ENCODE measurements at places on chromosomes 13 and 19.

DNA sequence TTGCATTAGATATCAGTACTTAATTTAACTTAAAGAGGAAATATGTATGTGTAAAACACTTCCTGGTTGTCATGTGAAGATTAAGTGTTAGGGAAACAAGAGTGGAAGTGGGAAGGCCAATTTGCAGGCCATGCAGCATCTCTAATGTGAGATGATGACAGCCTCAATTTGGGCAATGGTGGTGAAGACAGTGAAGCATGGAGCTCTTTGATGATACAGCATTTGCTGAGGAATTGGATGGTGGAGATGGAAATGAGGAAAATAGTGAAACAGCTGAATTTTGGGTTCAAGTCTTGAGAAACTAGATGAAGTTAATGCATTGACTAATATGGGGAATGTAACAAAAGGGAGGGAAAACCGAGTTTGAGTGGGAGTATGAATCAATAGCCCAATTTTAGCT, 231.7 kb upstream of the MIR17HG start:
- no peak for DNase-seq

GRCh38 chr13:25739376-25739775, 312.4 kb downstream of the SHISA2 start:
- no peak for DNase-seq

DNA sequence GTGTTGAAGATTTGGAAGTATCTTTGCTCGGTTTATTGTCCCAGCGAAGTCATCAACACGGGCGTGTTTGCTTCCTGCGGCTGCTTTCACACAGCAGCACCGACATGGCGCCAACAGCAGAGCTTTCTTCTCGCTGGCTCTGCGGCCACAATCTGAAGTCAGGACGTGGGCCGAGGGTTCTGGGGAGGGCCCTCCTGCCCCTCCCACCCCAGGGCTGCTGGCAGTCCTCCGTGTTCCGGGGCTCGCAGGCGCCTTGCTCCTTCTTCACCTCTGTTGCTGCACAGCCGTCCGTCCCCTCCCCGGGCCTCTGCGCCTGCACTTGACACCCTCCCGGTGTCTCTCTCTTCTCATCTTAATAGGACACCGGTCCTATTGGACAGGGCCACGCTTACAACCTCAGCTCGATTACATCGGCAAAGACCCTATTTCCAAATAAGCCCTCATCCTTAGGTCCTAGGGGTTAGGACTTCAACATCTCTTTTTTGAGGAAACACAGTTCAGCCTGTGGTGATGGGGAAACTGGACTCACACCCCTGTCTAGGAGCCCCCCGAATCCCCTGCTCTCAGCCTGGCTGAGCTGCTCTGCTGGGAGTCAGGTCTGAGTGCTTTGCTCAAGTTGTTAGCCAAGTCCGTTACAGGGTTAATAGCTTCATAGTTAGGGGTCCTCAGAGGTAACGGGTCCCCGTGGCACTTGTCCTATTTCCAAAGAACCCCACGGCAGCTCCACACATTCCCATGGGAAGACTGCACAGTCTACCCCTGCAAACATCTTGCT, 2.7 kb upstream of the TEX29 start:
- DNase-seq, result no peak

DNA sequence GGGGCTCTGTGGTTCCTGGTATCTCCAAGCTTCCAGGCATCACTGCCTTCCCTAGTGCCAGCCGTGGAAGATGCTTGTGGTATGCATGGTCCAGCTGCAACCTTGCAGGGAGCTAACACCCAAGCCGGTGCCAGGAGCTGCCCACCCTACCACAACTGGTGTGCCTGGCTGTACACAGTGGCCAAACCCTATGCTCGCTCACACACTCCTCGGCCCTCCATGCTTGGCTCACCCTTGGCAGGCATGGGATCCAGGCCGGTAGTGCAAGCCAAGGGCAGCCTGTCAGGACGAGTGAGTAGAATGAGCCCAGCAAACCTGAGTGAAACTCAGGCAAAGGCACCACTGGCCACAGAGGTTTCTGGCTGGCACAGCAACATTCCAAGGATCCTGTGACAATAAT, 1676.0 kb downstream of the SLITRK1 start:
- DNase-seq, result no peak

DNA sequence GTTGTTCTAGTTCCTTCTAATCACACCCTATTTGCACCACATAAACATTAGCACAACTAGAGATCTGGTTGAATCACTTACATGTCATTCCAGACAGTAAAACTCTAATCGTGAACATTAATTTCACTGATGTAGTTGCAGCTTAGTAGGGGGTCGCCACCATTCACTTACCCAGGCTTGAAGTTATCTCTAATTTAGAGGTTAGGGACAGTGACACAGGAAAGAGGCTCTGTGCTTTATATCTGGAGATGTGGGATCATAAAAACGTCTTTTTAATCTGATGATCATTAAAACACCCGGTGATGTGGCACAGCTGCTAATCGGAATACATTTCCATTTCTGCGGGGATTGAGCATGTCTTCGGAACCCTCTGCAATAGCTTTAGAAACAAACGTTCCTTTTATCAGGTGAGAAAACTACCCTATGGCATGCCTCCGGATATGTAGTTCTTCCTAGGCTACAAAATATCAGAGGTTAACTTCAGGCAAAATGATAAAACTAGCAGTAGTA, 523.0 kb downstream of the MYO16 start:
- no peak for DNase-seq

GRCh38 chr13:107870400-107870799, 344.9 kb downstream of the LIG4 start:
- DNase-seq, result no peak

GRCh38 chr13:33262062-33262487, 23.5 kb downstream of the STARD13 start:
- no peak for DNase-seq

DNA sequence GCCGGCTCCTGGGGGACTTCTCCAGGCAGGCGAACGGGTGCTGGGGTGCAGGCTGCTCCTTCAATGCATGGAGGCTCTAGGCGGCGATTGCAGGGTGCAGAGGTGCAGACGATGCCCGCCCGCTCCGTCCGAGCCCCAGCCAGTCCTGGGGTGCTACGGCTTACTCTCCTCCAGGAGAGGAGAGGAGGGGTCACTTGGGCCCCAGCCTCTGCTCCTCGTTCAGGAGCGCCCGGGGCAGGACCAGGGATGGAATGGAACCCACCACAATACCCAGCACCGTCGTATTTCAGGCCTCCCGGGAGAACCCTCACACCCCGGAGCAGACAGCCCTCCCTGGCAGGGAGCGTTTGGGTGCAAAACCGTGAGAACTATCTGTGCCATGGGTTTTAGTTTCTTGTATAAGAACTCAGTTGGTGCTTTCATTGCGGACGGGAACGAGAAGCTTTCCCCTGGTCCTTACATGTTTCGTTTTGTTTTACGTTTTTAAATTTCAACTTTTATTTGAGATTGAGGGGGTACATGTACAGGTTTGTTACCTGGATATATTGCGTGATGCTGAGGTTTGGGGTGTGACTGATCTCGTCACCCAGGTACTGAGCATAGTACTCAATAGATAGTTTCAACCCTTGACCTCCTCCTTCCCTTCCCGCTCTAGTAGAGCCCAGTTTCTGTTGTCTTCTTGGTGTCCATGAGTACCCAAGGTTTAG, 46.8 kb downstream of the ARHGEF18 start:
- DNase-seq, result no peak

DNA sequence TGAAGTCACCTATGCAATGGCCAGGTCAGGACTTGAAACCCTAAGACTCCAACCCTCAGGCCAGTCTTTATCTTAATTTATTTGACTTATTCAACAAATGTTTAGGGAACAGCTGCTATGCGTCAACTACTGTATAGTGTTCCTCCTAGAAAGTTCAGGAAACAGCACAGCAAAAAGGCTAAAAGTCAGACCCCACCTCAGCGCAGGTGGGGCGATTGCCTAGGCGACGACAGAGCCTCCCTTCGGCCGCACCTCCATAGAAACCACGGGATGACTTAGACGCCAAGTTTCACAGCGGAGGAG, 502 bp downstream of the VRK3 start:
- DNase-seq, result no peak

DNA sequence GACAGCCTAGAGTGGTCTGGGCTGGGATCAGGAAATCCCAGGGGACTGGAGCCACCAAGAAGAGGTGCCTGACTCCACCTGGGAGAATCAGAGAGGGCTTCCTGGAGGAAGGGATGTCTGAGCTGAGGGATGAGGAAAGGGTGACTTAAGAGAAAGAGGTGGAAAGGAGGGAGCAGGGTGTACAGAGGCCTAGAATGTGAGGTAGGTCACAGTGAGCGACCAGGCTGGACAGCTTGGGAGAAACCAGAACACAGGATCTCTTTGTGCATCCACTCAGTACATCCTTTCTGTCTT, 1.0 kb downstream of the TBCB start:
- no peak for DNase-seq

DNA sequence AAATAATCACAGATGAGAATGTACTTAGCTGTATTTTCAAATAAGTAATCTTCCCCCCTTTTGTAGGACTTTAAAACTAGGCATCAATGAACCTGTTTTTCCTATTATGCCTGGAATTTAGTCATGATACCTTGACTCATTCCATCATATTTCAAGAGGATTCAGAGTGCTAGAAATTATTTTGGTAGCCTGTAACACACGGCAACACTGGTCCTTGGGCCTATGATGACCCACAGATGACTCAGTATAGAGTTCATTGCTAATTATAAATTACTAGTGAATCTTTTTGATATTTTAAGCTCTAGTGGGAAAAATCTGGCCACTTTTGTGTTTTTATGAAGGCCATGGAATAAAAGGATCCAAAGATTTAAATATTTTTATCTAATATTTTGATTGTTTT, 26.0 kb upstream of the GARRE1 start:
- no peak for DNase-seq

- DNase-seq, result peak; percentile 29
These were observed 546 bp upstream of the ZNF546 start for GRCh38 chr19:39996218-39996810.

DNA sequence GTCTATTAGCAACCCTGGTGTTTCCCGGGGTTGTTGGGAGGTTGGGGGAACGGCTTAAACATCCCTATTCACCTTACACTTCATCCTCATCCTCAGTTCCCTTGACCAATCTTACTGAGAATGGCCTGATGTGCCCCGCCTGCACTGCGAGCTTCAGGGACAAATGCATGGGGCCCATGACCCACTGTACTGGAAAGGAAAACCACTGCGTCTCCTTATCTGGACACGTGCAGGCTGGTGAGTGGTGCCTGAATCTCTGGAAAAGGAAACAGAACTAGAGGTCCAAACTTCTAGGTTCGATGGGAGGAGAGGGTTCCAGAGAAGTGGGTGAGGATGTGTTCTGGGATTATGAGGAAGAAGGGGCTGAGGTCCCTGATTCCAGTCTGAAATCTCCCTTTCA, 5.9 kb downstream of the PINLYP start:
- DNase-seq, result no peak

- no peak for DNase-seq
These were observed 112.7 kb upstream of the TSHZ3 start for GRCh38 chr19:31461814-31462539.

GRCh38 chr19:42124386-42124901, 7.8 kb downstream of the POU2F2 start:
- DNase-seq, result no peak

- DNase-seq, result no peak
These were observed 76.2 kb downstream of the FOXO1 start for GRCh38 chr13:40590112-40590862.

DNA sequence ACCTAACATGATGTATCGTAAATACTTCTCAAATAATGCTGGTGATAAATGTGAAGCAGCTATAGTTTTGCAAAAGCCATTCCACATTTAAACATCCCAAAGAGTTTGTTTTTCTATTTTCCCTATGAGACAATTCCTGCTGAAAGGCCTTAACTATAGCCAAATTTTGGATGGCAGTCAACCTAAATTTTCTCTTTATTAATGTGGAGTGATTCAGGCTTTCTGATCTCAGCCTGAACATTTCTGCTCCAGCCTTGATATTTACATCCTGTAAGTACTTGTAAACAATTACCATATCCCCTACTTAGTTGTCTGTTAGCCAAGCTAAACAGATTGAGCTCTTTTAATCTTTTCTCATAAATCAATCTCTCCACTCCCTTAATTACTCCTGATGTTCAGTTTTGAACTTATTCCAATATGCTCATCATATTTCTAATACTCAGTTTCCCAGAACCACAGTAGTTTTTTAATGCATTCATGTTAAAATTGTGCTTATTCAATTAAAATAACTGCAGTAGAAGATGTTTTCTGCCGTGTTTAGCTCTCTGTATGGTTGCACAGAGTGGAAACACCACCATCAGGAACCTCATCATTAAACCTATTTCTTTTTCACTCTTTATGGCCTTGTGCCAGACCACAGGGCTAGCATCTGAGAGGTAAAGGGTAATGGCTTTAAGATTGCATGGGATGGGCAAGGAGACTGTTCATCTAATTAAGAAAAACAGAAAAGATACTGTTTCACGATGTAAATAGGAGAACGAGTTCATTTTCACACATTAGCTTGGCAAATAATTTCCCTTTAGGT, 1235.2 kb upstream of the SLC10A2 start:
- DNase-seq, result no peak

- no peak for DNase-seq
These were observed 118.7 kb downstream of the FRY start for GRCh38 chr13:32150239-32150638.

DNA sequence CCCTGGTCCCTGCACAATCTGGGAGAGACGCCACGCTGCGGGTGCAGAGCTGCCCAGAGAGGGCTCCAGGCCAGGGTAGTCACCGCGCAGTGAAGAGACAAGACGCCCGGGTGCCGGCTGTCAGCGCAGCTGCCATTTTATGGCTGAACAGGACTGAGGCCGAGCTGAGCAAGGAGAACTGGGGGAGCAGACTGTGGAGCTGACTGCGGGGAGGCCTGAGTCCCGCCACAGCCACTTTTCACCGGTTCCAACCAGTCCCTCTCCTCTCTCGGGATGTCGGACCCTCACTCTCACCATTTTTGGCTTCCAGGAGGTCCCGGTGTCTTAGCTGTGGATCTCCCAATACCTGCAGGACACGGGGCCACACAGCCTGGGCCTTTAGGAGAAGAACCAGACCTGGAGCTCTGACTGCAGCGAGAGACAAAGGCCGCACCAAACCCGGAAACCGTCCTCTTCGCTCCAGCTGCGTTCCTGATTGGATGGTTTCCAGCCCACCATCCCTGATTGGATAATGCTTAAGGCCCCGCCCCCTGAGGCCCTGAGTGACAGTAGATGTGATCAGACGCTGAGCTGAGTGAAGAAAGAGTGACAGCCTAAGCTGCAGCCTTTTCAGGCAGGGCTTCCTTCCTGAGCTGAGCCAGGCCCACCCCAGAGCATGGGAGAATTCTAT, at the start of gene ZNF626:
TSS of gene ZNF626 (minus strand) at position 422 of the 670 bp plus-strand sequence. CDS start at position 297, 125 bp downstream.
- DNase-seq, result peak; percentile 98

- DNase-seq, result no peak
These were observed 14.5 kb upstream of the ZBTB32 start for GRCh38 chr19:35689836-35690235.

GRCh38 chr19:50554212-50554611, 14.0 kb downstream of the LRRC4B start:
- no peak for DNase-seq

DNA sequence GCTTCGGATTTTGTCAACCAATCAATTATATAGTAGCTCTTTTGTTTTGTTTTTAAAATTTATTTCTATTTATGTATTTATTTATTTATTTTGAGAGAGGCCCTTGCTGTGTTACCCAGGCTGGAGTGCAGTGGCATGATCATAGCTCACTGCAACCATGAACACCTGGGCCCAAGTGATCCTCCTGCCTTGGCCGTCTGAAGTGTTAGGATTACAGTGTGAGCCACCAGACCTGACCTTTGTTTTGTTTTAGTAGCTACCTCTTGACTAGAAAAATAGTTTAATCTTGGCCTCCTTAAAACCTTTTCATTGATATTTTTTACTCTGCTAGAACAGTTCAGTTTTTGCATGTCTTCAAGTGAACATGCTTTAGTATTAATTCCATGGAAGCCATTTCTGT, 15.1 kb downstream of the GARRE1 start:
- no peak for DNase-seq

GRCh38 chr19:2612619-2613249, 89.8 kb downstream of the GNG7 start:
- no peak for DNase-seq
